Subcutaneous preadipocyte (primary cell): ENCODE measurements at places on chromosomes 11 and 22. TPM values are rescaled to one million over a fixed set of nuclear protein-coding genes. Genes with fewer than 3 reads are reported as not detected.

Gene MUC5AC
- not detected in 2 replicates for total RNA-seq

Gene STK33
- total RNA-seq, result under 0.01 and 0.20 TPM in 2 replicates

Gene NAALADL1
- total RNA-seq, result 10.8 and 14.3 TPM in 2 replicates

Gene TCN1
- total RNA-seq, result not detected in 2 replicates

Gene NEFH
- 0.37 and 0.78 TPM in 2 replicates for total RNA-seq

Gene GAB4
- total RNA-seq, result not detected in 2 replicates

Gene TRIM48
- not detected in 2 replicates for total RNA-seq

Gene KRTAP5-10
- not detected in 2 replicates for total RNA-seq

Gene FBLN1
- total RNA-seq, result 115 and 199 TPM in 2 replicates

Gene FAR1
- total RNA-seq, result 69.8 and 75.7 TPM in 2 replicates

Gene OR2D2
- total RNA-seq, result under 0.01 and 0.78 TPM in 2 replicates

Gene GTSE1
- 8.8 and 21.7 TPM in 2 replicates for total RNA-seq

Gene TOM1
- 31.5 and 52.5 TPM in 2 replicates for total RNA-seq

Gene CCDC15
- total RNA-seq, result 3.3 and 7.0 TPM in 2 replicates

Gene UPK3A
- total RNA-seq, result not detected in 2 replicates

Gene CHRM4
- under 0.01 TPM in 1 of 2 replicates, not detected in the other for total RNA-seq

Gene PDE2A
- total RNA-seq, result 0.37 and 1.2 TPM in 2 replicates

Gene AMOTL1
- 27.2 and 36.2 TPM in 2 replicates for total RNA-seq

Gene TBX10
- total RNA-seq, result not detected in 2 replicates

Gene APOBEC3B
- total RNA-seq, result 3.9 and 5.5 TPM in 2 replicates

Gene SCUBE1
- not detected in 2 replicates for total RNA-seq

Gene NRGN
- total RNA-seq, result 1.4 TPM in 1 of 2 replicates, not detected in the other

Gene CARD18
- not detected in 2 replicates for total RNA-seq

Gene BBOX1
- not detected in 2 replicates for total RNA-seq

Gene OR8A1
- not detected in 2 replicates for total RNA-seq

Gene AGBL2
- total RNA-seq, result 0.37 and 2.9 TPM in 2 replicates

Gene TUB
- 4.5 and 7.7 TPM in 2 replicates for total RNA-seq

Gene MMP3
- 1.8 and 64.3 TPM in 2 replicates for total RNA-seq
